CD8-positive, alpha-beta memory T cell (primary cell): ENCODE measurements at places on chromosomes 6 and 20. TPM values are rescaled to one million over a fixed set of nuclear protein-coding genes. Genes with fewer than 3 reads are reported as not detected.
A peak's percentile ranks its signal among the peaks of the same experiment; 100 is the strongest.

GRCh38 chr6:16130932-16131387 is 2.1 kb downstream of the MYLIP start:
- DNase-seq: peak; percentile 77

Gene COL11A2
- not detected for polyA plus RNA-seq

DNA sequence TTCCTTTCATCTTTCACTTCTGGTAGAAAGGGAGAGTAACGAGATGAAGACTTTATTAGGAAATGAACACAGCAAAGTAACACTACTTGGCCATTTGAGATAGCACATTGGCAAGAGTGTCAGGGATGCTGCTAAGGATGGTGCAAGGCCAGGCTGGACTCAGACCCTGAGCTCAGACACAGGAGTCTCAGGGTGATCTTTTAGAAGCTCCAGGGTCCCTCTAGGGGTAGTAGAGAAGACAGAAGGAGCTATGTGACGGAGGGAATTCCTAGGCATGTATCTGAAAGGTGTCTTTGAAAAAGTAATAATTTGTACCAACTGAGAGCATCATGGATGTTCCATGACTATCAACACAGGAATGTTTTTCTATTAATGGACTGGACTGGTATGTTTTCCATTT is 436.5 kb downstream of the DHX35 start:
- DNase-seq: no peak

Gene PRSS35
- 6.5 TPM for polyA plus RNA-seq

- DNase-seq: no peak
These were observed 1.7 kb upstream of the PKIG start for GRCh38 chr20:44580581-44581268.

DNA sequence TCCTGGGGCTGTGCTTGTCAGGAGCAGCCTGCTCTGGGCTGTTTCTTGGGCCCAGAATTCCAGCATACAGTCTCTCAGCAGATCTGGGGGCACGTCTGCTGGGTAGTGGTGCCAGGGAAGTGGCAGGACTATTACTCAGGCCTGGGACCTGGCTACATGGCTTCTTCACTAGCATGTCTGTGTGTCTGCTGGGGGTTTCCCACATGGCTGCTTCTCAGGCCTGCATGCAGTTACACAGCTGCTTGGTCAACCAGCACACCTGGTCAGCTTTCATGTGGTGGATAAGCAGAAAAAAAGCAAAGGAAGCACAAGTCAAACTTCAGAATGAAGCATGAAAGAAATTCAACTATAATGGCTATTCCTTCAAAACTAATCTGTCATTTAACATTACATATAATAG is 316.2 kb upstream of the NOX3 start:
- DNase-seq: no peak

DNA sequence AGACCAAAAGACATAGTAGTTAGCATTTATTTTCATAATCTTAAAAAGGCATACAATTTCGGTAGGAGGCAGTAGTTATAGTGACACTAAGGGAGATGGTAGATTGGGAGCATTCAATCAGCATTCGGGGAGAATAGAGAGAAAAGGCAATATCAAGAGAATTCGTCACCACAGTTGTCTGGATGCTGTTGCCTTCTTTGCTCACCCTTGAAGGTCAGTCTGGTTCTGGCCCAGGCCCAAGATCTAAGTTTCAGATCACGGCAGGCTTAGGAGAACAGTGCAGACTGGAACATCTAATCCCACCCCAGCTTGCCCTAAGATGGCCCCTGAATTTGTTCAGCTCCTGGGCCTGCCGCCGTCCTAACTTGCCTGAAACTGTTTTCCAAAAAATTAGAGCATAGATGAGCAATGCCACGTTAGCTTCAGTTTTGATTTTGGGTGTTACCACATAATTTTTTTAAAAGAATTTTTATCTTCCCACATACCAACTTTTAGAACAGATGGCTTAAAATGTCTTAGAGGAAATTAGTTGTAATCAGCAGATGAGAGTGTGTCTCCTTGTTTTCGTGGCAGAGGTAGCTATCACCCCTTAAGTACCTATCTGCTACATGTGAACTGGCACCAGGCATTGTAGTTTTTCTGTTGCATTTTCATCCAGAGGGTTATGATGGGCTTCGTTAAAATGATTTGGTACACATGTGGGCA is 8.3 kb upstream of the CEP85L start:
- DNase-seq: no peak

GRCh38 chr6:128167552-128167951 is 266.7 kb upstream of the THEMIS start:
- no peak for DNase-seq

Gene TBC1D20
- 28.6 TPM for polyA plus RNA-seq

GRCh38 chr6:27296106-27296783 is 15.8 kb downstream of the POM121L2 start:
- DNase-seq: no peak

DNA sequence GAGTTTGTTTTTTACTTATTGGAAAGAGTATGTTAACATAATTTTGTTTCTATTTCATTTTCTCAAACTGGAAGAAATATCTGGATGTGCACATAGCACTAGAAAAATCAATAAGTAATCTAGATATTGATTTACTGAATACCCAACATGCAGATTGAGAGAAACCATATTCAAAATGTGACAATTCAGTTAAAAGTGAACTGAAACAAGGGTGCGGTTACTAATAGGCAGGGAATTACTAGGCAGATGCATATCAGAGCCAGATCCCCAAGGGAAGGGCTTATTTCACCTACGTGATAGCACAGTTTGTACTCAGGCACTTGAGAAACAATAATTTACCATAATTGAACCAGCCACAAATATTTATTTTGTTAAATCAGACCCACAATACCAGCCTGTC is 493.1 kb upstream of the FLRT3 start:
- no peak for DNase-seq

DNA sequence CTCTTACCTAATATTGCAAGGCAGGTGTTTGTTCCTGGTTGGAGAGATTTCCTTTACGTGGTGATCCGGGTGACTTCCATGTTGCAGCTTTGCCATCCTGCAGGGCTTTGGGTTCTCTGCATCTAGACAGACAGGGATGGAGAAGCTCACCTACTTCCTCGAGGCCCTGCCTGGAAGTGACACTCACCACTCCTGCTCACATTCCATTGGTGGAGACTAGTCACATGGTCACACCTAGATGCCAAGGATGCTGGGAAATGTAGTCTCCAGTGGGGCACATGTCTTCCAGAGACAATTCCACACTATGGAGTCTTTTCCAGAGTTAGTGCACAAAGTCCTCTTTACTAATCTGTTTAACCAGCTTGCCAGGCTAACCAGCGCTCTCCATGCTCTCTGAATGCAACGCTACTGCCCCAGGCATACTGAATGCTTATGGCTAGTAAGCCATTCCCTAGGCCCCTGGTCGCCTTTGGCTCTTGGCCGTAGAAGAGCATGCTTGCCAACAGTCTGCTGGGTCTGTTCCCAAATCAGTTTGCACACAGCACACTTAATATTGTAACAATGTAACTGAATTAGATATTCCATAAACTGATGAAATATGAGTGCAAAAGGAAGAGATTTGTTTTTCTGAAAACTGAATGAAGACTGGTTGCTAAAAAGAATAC is 6.7 kb upstream of the KCNK15 start:
- DNase-seq: no peak

DNA sequence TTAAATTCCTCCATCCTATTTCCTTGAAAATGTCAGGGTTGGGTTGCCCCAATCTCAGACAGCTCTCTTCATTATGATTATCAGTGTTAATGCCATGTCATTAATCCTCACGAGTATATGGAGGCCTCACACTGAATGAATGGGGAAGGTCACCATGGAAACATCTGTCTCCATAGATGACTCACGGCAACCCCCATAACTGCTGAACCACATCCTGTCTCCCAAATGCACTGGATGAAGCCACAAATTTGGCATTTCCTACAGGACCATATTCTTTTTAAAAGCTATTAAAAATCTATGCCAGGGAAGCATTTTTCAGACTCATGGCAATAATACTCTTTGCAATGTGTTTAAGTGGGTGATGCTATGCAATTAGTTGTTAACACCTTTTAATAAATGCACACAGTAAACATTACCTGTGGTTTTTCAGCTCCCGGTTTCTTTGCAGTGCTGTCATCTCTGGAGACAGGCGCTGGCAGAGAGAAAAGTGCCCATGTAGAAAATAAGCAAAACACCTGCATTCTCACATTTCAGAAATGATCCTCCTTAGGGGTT is 80.1 kb upstream of the PTPRK start:
- no peak for DNase-seq

DNA sequence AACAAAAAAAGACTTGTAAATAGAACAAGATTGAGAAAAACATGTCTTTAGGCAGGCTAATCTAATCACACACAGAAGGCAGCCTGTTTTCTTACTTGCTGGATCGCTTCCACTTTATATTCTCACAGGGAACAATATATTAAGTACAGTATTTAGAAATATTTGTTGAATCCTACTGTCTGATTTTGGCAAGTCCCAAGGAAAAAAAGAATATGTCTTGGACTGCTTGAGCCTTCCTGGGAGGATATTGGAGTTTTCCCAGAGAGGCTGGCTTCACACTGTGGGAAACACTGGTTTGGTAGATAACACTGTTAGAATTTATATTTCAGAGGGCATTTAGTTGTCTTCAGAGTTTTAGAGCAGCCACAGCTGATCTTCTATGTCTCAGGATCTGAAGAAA is 229.7 kb downstream of the PRL start:
- no peak for DNase-seq

DNA sequence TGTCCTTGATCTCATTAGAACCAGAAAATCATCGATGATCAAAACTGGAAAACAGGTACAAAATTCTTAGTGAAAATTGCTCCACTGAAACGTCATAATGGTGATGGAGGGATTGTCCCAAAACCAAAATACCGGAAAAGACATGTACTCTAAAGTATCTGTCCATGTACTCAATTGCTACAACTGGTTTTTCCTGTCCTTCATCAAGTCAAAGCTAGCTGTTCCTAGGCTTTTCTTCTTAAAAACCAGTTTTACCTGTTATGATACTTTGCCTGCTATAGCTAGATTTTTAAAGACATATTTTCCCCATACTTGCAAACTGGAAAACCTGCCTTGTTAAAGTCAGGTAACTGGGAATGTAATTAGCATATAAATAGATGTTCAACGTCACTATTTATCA is 50.5 kb upstream of the LRRC1 start:
- no peak for DNase-seq

- DNase-seq: no peak
These were observed 24.4 kb downstream of the TREML4 start for GRCh38 chr6:41252401-41253169.

DNA sequence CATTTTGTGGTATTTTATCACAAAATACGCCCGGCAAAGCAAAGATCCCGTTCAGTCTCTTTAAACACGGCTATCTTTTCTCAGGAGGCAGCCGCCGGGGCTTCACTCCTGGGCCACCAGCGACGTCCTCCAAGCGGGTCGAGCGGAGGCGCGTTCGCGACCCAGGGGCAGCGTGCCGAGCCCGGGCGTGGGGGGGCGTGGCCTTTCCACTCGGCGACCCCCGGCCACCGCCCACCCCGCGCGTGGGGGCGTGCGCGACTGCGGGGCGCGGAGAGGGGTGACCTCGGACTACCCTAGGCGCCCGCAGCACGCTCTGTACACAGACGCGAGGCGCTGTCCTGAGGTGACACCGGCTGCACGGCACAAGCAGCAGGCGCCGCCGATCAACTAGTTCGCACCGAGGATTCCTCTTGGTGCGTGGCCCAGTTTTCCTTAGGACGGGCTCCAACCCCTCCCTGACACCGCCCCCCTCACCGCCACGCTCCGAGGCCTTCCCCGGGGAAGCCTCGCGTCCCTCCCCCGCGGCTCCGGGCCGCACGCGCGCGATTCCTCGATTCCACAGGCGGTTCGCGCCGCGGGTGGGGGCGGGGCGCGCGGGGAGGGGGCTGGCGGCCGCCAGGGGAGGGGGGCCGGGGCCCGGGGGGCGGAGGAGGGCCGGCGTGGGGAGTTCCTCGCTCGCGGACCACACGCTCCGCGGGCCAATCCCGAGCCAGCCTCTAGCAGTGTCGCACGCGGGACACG is 1.1 kb upstream of the JARID2 start:
- peak; percentile 79 for DNase-seq

Gene ZBTB12
- polyA plus RNA-seq: not detected

GRCh38 chr6:132115714-132116366 is 164.7 kb upstream of the CCN2 start:
- DNase-seq: no peak

- DNase-seq: no peak
These were observed 476 bp downstream of the MEA1 start for GRCh38 chr6:43013097-43013842.

Gene RPS18
- 7,106 TPM for polyA plus RNA-seq

GRCh38 chr20:50101281-50101680 is 11.7 kb downstream of the UBE2V1 start:
- no peak for DNase-seq

GRCh38 chr6:56345376-56345995 is 98.1 kb upstream of the COL21A1 start:
- DNase-seq: no peak

Gene IL17A
- polyA plus RNA-seq: not detected

- no peak for DNase-seq
These were observed 164.9 kb upstream of the RREB1 start for GRCh38 chr6:6942831-6943230.
